ENCODE measurements at places on chromosomes 12 and 14.

DNA sequence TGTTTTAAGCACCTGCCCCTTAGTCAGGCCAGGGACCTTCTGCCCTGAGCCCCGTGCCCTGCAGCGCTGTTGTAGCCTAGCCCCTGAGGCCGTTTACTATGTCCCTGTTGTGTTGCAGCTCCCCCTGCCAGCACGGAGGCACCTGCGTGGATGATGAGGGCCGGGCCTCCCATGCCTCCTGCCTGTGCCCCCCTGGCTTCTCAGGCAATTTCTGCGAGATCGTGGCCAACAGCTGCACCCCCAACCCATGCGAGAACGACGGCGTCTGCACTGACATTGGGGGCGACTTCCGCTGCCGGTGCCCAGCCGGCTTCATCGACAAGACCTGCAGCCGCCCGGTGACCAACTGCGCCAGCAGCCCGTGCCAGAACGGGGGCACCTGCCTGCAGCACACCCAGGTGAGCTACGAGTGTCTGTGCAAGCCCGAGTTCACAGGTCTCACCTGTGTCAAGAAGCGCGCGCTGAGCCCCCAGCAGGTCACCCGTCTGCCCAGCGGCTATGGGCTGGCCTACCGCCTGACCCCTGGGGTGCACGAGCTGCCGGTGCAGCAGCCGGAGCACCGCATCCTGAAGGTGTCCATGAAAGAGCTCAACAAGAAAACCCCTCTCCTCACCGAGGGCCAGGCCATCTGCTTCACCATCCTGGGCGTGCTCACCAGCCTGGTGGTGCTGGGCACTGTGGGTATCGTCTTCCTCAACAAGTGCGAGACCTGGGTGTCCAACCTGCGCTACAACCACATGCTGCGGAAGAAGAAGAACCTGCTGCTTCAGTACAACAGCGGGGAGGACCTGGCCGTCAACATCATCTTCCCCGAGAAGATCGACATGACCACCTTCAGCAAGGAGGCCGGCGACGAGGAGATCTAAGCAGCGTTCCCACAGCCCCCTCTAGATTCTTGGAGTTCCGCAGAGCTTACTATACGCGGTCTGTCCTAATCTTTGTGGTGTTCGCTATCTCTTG, 7.6 kb downstream of the DLK1 start:
- DNase-seq = no peak

- DNase-seq = no peak
These were observed 301.5 kb upstream of the DIO3 start for GRCh38 chr14:101259748-101260147.

DNA sequence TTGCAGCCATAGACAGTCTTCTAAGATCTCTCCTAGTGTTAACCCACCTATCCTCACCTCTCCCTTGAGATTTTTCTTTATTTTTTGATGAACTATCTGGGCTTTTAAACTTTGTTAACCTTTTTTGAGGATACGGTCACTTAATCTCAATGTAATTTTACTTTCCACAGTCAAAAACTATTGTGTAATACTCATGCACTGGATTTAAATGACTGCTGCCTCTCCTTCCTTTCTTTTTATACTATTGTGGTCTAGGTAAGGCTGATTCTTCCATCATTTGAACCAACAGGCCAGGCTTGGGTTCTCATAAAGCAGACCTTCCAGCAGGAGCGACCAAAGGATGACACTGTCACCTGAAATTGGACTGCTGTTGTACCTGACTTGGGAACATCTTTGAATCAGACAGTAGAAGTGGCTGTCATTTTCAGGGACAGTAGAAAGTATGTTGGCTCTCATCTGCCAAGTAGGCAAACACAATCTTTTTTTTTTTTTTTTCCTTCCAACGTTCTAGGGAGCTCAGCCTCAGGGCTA, 689 bp upstream of the PDE3A start:
- DNase-seq = no peak

DNA sequence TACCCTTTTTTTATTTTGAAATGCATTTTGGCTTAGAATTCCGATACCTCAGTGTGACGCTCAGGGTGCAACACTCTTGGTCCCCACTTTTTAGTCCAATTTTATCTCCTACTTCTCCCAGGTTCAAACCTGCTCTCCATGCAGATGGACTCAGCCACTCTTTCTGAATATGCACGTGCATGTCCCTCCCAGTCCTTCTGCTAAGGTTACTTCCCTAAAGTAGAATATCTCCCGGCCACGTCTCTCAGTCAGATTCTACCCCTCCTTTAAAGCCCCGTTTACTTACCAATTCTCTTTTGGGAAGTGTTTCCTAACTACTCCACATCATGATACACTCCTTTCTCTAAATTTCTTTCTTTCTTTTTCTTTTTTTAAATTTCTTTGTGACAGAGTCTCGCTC, 15.5 kb upstream of the PARP11 start:
- no peak for DNase-seq

GRCh38 chr12:106106061-106106566, 32.6 kb downstream of the NUAK1 start:
- no peak for DNase-seq

DNA sequence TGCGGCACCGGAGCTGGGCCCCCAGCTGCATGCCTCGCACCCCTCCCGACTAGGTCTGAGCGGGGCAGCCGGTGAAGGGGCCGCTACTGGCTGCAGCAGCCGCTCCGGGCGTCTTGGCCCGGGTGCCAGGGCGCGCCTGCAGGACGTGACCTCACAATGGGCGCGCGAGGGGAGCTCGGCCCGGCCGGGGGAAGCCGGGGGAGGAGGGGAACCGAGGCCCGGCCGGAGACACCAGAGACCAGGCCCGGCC, 353 bp downstream of the BAG5 start:
- no peak for DNase-seq

DNA sequence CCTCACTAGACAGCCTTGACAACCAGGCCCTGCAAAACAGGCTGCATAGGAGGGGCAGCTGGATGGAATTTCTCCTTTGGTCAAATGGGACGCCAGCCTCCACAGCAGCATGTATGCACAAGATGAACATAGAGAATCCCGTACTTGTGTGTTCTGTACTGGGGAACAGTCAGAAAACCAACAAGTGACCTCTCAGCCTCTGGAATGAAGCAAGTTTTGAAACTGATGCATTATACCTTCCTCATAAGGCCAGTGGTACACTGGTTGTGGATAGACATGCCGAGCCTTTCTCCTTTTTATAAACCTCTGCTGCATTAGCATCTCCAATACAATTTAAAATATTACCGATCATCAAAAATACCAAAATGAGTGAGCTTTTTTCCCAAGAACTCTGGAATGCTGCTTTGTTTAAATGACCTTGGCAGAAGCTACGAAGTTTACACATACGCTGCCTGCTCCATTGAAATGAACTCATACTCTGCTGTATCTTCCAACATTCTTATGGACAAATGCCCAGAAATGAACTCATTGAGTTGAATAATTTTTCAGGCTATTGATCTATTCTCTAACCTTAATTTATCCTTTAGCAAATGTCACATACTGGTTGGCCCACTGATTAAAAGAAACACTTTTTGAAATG, 47.6 kb upstream of the FERMT2 start:
- DNase-seq = no peak

DNA sequence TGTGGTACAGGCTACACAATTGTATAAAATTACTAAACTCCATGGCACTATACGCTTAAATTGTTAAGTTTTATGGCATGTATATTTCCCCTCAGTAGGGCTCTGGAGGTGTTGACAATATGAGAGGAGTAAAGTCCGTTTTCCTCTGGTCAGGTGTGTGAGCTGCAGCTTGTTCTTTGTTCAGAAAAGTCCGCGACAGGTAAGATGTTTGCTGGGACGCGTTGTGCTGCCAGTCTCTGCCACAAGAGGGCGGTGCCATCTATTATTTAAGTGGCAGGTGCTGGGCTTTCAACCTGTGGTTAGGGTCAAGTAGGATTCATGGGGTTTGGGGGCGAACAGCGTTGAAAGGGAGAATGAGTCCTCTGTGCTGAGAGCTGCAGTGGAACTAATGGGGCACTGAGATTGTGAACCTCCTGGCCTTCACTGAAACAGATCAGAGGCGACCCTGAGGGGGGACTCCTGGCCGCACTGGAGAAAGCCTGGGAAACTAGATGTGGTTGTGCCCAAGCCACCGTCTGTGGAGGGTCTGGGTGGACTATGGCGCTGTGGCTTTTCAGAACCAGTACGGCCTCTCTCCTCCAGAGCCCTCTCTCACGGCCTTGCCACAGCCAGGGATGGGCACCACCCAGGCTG, 179.0 kb downstream of the SLC15A4 start:
- peak; percentile 47 for DNase-seq

GRCh38 chr12:87329076-87329863, 699.9 kb downstream of the C12orf50 start:
- no peak for DNase-seq

DNA sequence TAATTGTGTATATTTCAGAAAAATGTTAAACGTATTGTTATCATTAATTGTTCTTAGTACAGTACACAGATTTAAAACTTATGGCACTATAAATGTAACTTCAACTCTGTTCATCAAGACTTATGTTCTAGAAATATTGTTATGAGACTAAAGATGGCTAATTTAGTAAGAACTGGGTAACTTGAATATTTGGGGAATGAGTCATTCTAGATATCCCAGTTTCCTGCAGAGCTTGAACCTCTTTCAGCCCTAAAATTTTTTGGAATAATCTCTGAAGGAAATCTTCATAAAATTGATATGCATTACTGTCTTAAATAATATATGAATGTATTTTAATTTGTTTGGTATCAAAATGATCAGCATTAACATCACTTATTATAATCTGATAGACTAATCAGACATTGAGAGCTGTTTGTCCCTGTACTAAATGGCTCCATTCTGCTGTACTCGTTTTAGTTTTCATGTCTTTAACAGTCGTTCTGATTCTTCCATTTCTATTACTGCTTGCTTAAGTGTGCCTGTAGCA, 87.1 kb downstream of the VEZT start:
- no peak for DNase-seq

GRCh38 chr14:74763803-74764531, 851 bp downstream of the YLPM1 start:
- no peak for DNase-seq

- no peak for DNase-seq
These were observed 31.7 kb upstream of the MMP19 start for GRCh38 chr12:55874443-55874842.

DNA sequence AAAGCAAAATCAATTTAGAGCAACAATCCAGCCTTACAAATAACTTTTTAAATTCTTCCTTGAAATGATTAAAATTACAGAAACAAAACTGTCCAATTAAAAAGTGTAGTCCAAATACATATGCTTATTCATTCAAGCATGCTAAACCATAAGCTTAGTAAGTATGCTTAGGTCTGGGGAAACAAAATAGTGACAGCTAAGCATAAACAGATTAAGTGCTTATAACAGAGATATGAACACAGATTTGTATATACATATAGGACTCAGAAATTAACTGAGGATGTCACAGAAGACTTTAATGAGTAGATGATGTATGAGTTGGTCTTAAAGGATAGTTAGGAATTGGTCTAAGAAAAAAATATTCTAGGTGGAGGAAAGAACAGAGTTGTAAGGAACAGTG, 41.8 kb downstream of the SCAF11 start:
- DNase-seq = no peak

DNA sequence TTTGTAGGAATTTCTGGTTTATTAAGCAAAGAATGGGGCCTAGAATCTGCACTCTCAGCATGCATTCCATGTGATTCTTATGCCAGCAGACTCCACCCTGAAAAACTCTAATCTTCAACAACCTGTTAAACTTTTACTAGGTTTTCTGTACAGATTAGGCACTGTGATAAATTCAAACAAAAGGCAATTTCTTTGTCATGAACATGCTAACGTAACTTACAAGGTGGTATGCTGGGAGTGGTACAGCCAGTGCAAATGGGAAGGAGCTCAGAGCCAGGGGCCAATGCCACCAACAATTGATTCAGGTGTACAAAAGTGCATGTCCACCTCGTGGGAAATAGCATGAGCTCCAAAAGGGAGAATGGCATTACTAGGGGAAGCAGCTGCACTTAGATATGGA, 83.0 kb downstream of the PPFIBP1 start:
- no peak for DNase-seq

DNA sequence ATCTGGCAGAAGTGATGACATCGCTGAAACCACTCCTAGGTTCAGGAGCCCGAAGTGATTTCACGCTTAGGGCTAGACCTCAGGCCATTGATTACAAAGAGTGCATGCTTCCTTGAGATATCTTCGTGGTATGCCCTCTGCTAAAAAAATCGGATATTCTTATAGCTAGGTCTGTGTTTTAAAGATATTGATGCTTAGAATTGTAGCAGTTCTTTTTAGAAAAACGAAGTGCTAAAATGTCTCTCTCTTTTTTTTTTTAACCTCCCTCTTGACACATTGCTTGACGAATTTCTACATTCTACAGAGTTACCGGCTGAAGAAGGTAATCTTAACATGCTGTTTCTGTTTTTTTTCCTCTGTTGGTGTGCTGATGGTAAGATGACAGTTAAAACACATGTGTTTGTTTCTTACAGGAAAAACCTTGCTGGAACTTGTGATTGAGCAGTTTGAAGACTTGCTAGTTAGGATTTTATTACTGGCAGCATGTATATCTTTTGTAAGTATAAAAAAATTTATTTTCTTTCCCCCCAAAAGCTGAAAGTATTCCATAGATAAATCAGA, 1.3 kb downstream of the ATP2A2 start:
- no peak for DNase-seq

DNA sequence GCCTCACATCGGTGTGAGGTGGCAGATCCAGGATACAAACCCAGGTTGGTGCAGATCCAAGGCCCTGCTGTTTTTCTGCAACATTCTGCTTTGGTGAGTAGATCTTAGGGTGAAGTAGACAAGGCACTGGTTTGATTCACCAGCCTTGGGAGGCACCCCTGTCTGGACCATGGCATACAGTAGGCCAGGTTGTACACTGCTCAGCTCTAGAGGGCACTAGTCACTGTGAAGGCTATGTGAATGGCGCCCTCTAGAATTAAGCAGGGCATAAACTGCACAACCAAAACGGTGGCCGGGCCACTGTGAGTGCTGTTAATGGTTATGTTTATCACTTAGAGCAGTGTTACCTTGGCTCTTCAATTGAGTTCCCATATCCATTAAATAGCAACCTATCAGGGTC, 280.6 kb upstream of the PWP1 start:
- DNase-seq = no peak

DNA sequence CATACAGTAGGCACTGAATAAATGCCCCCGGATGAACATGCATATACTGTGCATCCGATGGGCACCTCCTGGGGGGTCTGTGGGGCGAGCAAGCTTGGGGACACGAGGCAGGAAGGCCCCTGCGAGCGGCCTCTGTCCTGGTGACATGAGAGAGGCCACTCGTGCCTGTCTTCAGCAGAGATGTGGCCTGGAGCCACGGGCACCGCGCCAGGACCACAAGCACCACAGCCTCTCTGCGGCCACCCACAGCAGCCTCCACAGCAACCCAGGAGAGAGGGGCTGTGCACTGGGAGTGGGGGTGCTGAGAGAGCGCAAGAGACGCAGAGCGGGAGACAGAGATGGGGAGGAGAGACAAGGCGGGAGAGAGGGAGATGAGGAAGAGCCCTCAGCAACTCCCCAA, 118.5 kb downstream of the RFLNA start:
- DNase-seq = no peak

- no peak for DNase-seq
These were observed 131.5 kb upstream of the RTL1 start for GRCh38 chr14:101034986-101035385.

DNA sequence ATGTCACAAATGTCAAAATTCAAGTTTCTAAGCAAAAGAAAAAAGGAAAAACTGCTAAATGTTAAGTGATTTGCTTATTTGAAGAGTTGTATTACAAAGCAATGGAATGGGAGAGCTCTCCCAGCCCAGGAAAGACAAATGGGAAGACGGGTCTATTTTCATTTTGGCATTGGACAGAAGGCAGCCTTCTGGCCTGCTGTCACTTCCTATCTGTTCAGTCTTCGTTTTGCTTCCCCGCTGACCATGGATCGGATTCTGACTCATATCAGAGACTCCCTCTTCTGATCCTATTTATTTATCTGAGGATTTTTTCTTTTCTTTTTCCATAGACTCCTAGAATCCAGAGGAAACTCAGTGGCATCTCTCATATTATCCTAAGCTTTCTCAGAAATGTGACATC, 634.9 kb downstream of the DIO2 start:
- no peak for DNase-seq

Data from effector memory CD8-positive, alpha-beta T cell (primary cell).